ENCODE measurements at places on chromosomes 5 and 9. TPM values are rescaled to one million over a fixed set of nuclear protein-coding genes. Genes with fewer than 3 reads are reported as not detected.

DNA sequence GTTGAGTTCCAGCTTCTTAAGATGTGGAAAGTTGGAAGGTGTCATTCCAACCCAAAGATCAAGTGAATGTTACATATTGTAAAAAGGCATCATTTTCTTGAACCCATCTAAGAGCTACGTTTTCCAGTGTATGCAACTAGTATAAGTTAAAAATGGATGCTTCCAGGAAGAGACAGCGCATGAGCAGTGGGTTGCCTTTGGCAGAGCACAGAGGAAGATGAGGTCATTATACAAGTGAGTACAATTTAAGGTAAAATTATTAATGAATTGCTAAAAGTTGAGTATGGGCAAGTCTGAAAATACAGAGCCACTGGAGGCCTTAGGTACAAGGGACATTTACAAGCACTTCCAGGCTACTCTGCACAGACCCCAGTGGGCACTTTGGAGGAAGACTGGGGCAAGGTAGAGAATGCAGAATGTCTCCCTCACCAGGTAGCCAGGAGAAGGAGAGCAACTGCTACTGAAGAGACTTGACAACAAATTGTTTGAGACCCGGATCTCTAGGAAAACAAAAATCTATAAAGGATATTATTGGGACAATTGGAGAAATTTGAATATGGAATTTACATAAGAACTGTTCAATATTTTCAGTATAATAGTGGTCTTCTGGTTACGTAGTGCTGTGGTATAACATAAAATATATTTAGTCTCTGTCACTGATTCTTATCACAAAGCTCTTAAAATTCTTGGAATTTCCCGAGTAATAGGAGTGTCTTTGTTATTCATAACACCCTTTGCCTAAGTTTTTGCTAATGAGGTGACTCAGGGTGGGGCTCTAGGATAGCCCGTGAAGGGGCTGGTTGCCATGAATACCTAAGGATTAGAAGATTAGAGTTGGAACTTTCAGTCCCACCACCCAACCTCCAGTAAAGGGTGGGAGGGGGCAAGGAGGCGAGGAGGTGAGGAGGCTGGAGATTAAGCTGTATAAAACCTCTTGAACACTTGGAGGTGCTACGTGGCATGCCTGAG lies 129.9 kb upstream of the FER start:
- peaks cover 7% of the 10 kb centered on the region for H3K4me1 ChIP-seq
- DNase-seq = no peak
- H3K36me3 ChIP-seq = no peaks in the 10 kb centered on the region
- H3K27ac ChIP-seq = no peak overlapping the region
- no peak overlapping the region for H3K4me3 ChIP-seq

DNA sequence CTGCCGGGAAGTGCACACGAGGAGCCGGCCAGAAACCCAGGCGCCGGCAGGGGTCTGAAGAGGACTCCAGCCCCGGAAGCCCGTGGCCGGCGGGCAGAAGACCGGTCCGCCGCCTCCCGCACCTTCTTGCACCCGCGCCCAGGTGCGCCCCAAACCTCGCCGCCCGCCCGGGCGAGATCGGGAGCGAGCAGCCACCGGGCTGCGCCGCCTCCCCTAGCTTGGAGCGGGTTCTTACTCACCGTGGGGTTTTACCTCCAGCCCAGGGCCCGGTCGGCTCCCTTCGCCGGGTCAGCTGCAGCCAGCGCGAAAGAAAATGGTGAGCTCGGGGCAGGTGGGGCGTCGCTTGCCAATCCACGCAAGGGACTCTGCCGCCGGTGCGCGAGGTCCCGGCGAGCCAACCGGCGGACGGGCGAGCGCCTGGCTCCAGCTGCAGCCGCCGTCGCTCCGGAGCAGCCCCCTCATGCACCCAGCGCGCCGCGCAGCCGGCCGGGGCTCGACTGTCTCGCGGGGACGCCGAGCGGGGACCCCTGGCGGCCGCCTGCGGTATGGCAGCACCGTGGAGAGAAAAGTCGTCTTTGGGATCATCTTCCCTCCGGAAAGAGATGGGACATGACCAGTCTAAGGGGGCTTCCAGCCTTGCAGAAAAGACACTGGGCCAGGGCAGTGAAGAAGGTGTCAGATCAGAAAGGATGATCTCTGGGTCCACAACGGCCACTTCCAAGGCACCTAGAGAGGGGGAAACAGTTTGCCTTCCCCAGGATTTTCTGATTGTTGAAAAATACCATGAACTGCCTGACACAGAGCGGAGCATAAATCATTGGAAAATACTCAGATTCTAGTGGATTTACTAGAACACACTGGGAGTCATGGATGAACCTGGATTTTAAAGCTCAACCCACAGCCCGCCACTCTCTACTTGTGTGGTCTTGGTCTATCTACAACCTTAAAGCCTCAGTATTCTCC lies at the start of gene MOB3B:
Gene MOB3B, minus strand, starts transcription at position 499 of the 963 bp plus-strand sequence. CDS start 74,264 bp downstream, outside the sequence.
- DNase-seq = peak; percentile 74
- no peak within 1 kb of the TSS for H3K27ac ChIP-seq
- H3K4me1 ChIP-seq = no peaks in the 10 kb centered on the region
- H3K36me3 ChIP-seq = no peaks in the 10 kb centered on the region
- H3K4me3 ChIP-seq = peak within 1 kb of the TSS; percentile 74

Gene ATOX1
- 52.2 TPM for total RNA-seq

Gene ADCY2
- total RNA-seq = not detected

Gene PRRX2
- 145 TPM for total RNA-seq

Measured in GM23248 (cell line).